Cerebellar nuclear complex (tissue), 1 donor: ENCODE measurements at places on chromosomes 12 and 14.
A peak's percentile ranks its signal among the peaks of the same experiment; 100 is the strongest.

DNA sequence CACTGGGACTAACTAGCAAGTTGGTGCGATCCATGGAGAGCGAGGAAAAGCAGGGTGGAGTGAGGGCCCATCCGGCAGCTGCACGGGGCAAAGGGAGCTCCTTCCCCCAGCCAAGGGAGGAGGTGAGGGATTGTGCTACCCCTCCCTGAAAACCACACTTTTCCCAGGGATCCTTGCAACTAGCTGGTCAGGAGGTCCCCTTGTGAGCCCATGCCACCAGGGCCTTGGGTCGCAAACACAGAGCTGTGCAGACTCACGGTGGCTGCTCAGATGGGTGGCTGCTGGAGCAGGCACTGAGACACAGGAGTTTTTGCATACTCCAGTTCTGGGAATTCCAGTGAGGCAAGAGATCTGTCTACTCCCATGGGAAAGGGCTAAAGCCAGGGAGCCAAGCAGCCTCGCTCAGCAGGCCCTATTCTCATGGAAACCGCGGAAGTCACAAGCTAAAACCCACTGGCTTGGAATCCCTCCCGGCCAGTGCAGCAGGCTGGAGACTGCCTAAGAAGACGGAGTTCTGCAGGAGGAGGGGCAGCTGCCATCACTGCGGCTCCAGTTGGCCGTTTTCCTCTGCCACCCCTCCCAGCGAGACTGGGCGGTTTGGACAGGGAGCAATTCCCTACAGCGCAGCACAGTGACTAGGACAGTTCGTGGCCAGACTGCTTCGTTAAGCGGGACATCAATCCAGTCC, 10.9 kb upstream of the ZNF705A start:
- DNase-seq = no peak

GRCh38 chr12:70733385-70733784, 96.2 kb upstream of the PTPRB start:
- peak; percentile 25 for DNase-seq

GRCh38 chr12:53939141-53940108, 794 bp downstream of the HOXC13 start:
- no peak for DNase-seq

- no peak for DNase-seq
Observed at GRCh38 chr12:9991876-9992275, 7.0 kb downstream of the CLEC1B start.

- no peak for DNase-seq
Observed at GRCh38 chr14:50410921-50411320, 14.2 kb upstream of the CDKL1 start.

DNA sequence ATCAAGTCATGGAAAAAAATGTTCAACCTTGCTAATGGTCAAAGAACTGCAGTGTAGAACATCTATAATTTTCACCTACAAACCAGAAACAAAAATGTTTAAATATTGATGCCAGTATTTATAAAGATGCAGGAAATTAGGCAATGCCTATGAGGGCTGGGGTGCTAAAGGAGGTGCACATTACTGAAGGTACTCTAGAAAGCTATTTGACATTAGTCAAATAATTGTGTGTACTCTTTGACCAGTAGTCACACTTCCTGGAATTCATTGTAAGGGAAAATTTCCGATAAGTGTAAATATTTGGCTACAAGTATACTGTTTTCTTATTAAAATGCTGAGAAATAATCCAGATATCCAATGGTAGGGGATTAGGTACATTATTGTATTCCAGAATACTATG, 36.4 kb upstream of the HDAC7 start:
- no peak for DNase-seq

DNA sequence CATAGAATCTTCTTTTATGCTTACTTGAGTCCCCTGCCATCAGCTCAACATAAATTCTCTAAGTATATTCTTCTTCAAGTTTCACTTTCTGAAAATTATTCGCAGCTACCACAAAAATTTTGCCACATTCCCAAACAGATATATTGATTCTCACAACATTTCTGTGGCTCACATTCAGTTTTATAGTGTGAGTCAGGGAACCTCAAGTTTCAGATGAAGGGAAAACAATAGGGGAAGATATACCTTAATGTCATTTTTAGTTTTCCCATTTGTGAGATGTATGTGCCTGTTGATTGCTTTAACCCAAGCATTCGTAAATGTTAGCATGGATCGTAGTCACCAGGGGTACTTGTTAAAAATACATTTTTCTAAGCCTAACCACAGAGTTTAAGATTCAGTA, 465.8 kb downstream of the CCER1 start:
- DNase-seq = no peak

GRCh38 chr12:13288501-13288900, 92.0 kb downstream of the EMP1 start:
- no peak for DNase-seq

DNA sequence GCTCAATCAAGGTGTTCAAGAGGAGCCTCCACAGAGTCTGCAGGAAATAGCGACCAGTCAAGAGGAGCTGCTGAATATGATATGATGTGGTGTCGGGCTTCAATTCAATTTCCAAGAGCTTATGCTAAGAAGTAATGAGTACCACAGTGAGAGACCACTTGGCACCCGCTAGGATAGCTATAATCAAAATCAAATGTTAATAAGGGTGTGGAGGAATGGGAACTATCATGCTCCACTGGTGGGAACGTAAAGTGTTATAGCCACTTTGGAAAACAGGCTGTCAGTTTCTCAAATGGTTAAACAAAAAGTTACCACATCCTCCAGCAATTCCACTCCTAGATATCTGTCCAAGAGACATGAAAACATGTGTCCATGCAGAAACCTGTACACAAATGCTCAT, 6.7 kb downstream of the POLR3B start:
- DNase-seq = no peak

DNA sequence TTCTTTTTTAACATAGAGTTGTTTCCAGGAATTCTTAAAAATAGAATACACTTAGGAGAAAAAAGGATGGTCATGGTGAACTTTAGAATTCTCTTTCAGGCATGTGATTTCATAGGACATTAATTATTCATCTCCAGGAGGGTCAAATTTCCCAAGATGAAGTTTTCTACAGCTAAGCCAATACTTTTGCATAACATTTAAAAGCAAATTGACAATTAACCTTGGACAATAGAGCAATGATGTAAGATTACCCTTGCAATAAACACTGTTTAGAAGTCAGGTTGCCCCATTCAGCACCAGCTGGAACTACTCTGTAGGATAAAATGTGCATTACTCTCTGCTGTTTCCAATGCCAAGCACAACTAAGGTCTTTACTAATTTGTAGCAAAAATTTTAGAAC, 49.5 kb downstream of the SIX1 start:
- DNase-seq = no peak

GRCh38 chr12:79056775-79057174, 192.2 kb downstream of the SYT1 start:
- DNase-seq = no peak
